ENCODE measurements at places on chromosomes 7 and 10.

DNA sequence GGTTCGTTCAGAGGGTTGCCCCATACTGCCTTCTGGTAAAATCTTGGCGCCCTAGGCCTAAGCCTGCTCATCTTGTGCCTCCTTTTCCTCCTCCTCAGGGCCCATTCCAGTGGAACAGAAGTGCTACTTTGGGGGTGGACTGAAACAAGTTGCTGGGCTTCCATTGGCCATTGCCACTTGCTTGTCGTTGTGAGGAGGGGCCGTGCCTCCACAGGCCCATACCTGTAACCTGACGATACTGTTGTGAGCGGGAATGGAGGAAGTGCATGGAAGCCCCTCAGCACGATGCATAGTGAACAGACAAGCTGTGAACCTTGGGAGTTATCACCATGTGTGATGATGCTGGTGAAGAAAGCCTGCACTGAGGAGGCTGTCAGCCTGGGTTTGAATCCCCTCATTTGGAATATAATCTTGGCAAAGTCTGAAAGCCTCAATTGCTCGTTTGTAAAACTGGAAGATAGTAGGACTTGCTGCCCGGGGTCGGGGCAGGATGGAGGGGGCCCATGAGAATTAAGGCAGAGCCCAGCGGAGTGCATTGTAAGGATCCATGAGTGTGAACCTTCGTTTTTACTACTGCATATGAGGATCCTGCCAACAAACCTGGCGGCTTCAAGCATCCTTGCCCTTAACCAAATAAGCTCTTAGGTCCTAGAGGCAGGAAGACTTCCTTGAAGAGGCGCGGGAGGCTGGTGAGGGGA, 671 bp upstream of the PAPSS2 start:
- no peak for DNase-seq

- DNase-seq, result no peak
Measured at GRCh38 chr10:77478962-77479359, 158.6 kb downstream of the KCNMA1 start.

GRCh38 chr10:29634105-29634504, 666 bp downstream of the SVIL start:
- no peak for DNase-seq

DNA sequence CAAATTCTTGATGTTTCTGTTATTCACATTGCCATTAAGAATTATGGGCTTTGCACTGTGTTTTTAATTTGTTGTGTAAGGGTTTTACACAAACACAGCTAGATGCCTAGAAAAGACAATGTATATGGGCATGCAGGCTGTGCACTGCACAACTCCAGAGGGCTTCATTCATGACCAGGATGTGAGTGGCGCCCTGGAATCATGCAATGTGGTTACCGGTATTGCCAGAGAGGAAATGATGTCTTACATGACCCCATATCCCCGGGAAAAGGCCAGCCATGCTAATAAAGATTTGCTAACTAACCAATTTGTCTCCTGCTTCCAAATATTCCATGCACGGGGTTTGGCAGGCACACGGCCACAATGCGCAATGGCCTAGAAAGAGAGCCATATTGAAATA, 16.9 kb downstream of the KCNMA1 start:
- DNase-seq, result no peak

- DNase-seq, result no peak
Measured at GRCh38 chr7:147069771-147070170, 953.2 kb downstream of the CNTNAP2 start.

GRCh38 chr10:103847346-103847745, 8.0 kb downstream of the SH3PXD2A start:
- DNase-seq, result no peak

DNA sequence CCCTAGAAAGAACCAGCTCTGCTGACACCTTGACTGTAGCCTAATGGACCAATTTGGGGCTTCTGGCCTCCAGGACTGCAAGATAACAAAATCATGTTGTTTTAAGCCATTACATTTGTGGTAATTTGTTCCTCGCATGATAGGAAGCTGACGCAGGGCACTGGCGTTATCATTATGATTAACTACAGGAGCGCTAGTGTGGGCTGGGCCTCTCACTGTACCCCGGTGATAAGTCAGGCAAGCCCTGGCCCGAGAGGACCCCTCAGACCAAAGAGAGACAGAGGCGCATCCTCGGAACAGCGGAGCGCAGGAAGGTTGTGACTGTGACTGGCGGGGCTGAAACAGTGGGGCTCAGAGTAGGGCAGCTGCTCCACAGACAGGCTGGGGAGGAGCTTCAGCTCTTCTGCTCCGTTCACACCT, 150.3 kb upstream of the CHST15 start:
- DNase-seq, result no peak

- DNase-seq, result no peak
Measured at GRCh38 chr7:90391488-90391887, 11.8 kb upstream of the CLDN12 start.

DNA sequence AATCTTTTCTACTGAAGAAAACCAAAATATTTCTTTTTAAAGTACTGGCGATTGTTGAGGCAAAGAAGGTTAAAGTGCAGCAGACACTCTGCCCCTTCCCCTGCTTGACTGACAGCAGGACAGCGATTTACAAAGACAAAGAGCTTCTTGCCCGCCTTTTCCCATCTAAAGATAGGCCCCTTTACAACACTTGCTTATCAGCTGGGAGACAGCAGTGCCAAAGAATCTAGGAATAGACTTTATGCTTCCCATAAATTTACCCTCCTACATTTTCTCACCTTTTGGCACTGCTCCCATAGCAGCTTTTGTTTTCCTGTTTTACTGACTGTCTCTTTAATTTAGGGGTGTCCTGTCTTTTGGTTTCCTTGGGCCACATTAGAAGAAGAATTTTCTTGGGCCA, 824.1 kb downstream of the CCSER2 start:
- no peak for DNase-seq

DNA sequence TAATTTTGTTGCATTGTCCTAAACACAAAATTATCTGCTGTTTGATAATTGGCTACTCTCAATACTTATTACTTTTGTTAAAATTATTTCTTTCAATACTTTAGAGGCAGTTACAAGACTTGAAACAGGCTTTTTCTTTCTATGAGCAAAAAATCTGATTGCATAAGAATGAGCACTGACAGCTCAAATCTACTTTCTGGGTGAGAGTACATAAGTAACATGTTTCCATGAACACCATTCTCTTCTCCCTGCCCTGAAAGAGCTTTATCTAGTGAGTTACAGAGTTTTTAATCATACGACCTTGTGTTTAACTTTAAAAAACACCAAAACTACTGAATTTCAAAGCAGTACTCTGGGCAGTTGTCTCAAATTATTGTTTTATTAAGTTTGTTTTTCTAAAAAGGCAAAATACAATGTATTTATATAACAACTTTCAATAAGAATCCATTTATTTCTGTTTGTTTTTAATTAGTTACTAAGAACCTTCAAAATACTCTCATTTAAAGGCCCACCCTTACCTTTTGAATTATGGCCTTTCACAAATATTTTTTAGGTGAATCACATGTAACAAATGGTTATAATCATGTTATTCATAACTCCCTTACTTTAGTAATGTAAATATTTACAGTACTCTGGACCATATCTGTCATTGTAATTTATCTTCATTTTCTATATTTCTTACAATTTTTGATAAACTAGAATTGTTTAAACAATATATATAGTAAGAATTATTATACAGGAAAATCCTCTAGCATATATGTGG, 23.0 kb upstream of the TFAM start:
- no peak for DNase-seq

DNA sequence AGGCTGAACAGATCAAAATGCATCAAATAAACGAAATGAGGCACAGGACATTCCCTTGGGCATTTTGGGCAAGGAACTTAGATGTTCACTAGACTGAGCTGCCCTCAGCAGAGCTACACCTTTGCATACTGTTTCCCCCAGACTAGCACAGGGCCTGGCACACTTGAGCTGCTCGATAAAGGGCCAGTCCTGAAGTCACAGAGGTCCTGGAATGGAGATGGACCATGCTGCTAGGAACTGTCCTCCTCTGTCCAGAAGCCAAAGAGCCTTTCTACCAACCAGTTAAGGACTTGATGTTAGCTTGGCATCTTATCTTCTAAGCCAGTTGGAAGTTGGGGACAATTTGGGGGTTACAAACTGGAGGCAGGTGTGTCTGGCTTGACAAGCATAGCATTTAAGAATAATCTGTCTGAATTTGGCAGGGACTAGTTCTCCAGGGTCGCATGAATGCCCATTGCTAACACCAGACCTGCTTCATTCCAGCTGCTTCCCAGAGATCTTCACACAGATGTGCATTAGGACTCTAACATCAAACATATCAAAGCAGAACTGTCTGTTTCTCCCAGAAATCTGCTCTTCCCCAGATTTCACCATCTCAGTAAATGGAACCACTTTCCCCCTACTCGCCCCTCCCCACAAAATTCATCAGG, 152.2 kb upstream of the PDE1C start:
- DNase-seq, result no peak

- no peak for DNase-seq
Measured at GRCh38 chr10:125547010-125547650, 135.8 kb downstream of the TEX36 start.

DNA sequence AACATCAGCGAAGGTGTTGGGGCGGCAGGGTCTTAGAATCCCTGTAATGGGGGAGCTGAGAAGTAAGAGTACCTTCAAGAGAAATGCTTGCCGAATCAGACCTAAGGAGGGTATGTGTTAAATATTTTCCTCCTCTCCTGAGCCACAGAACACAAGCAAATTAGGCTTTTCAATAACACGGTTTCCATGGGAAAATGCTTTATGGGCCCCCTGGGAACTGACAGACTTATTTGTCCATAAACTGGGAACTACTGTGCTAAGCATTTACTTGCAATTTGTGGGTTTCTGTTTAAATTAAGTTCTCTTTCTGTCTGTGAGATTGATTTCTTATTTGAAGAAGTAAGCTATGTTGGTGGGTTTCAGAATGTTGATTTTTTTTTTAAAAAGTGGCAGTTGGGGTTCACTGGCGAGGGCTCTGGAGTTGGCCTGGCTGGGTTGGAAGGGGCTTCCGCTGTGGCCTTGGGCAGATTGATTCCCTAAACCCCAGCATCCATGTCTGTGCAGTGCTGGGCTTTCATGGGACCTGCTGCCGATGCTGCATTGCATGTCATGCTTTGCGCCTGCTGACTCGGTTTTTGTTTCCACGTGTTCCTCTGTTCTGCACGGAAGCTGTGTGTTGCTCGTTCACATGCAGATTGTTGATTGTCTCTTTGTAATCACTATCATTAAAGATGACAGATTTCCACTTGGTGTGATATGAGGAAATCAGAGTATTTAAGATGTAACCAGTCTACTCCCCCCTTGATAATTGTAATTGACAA, 7.2 kb downstream of the RBM17 start:
- DNase-seq, result no peak
